MG63 (cell line): ENCODE measurements at places on chromosomes 5 and 9. TPM values are rescaled to one million over a fixed set of nuclear protein-coding genes. Genes with fewer than 3 reads are reported as not detected.

DNA sequence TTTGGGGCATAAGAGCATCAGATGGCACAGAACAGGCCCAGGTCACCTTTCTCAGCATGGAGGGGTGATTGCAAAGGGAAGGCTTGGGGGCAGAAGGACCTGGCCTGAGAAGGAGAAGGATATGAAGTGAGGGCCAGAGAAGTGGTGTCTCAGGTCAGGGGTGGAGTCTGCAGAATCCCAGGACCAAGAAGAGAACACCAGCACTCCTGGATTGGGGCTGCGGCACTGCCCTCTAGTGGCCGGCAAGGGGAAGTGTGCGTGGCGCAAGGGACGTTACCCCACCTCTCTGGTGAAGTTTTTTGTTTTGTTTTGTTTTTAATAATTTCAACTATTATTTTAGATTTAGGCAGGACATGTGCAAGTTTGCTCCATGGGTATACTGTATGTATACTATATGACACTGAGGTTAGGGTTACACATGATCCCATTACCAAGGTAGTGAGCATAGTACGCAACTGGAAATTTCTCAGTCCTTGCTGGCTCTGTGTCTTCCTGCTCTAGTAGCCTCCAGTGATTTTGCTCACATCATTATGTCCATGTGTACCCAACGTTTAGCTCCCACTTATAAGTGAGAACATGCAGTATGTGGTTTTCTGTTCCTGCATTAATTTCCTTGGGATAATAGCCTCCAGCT, 1548.6 kb downstream of the EFNA5 start:
- DNase-seq, result peak; percentile 23

DNA sequence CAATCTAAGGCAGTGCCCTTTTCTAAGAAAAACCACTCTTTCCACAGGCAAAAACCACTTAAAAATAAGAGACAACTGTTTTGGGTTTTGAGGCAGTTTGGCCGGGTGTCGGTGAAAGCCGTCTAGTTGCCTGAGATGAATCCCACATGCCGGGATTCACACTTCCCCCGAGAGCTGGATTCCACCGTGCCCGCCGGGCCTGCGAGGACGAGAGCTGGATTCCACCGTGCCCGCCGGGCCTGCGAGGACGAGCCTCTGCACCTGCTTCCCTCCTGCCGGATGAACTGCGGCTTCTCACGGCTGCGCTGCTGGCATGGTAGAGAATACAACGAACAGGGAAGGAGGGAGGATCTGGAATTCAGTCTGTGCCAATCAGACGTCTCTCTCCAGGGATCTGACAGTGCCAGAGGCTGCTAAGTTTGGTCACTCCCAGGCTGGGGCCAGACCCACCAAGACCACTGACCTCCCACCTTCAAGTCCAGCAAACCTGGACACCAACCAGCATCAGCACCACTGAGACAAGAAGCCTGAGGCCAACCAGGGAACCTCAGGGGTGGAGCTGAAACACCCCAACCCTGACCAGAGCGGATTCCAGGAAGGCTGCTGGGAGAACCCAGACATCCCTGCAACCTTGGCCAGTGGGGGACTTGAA, 23.0 kb downstream of the VAV2 start:
- no peak for DNase-seq

DNA sequence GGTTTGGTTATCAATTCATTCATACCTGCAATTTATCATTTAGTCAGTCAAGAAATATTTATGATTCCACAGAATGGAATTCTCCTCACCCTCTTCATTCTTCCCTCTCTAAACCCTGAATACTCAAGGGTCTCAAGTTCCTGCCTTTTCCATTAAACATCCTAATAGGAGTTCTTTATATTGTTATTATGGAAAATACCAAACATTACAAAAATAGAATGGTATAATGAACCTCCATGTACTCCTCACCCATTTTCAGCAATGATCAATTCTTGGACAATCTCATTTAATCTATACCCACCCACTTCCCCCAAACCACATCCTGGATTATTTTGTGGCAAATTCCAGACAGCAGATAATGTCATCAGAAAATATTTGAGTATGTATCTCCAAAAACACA, 74.5 kb downstream of the ADAMTS12 start:
- DNase-seq, result no peak

- no peak for DNase-seq
These were observed 168.1 kb downstream of the PDE4D start for GRCh38 chr5:59725392-59725767.

The SCGB3A2 gene
- not detected in 2 replicates for total RNA-seq

DNA sequence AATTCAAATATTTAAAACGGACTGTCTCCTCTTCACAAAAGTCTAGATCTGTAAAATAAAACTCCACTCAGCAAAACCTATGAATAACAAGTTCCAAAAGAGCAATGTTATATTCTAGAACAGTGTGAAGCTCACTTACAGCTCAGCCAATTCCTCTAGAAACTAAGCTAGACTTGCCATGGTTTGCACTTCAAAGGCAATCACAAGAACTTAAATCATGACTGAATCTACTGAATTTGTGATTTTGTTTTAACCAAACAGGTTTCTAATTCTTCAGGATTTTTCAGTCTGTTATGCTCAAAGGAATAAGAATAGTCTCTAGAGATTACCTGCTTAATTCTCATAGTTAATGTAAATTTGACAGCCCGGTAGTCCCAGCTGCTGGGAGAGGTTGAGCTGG, 1.4 kb upstream of the PKD2L2 start:
- no peak for DNase-seq

GRCh38 chr5:136308212-136308795, 57.0 kb downstream of the TRPC7 start:
- no peak for DNase-seq

- DNase-seq, result no peak
These were observed 131.3 kb upstream of the ABCA1 start for GRCh38 chr9:105059252-105059651.

The C1QTNF3 gene
- total RNA-seq, result 1.3 and 3.3 TPM in 2 replicates

The LMX1B gene
- 0.69 and 1.6 TPM in 2 replicates for total RNA-seq

The CAMSAP1 gene
- 11.1 and 14.5 TPM in 2 replicates for total RNA-seq

The PCDHB11 gene
- total RNA-seq, result 1.0 TPM in 1 of 2 replicates, not detected in the other

- DNase-seq, result no peak
These were observed 179.5 kb downstream of the TRIO start for GRCh38 chr5:14322437-14323187.

GRCh38 chr9:84251921-84252320, 88.6 kb downstream of the SLC28A3 start:
- DNase-seq, result no peak

The LCN9 gene
- total RNA-seq, result not detected in 2 replicates

DNA sequence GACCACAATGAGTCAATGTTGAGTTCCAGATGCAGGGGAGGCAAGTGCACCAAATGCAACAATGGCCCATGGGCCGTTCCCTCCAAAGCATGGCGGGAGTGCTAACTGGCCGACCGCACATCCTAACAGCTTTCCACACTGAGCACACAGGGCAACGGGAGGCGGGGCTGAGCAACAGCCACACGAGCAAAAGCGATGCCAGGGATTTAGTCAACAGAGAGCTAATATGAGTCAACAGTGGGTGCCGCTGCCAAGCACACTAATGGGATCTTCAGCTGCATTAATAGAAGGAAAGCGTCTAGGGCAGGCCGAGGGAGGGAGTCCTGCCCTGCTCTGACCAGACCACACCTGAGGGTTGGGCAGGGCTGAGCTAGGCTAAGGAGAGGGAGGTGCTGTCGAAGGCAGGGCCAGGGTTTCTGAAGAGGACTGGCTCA, 4.6 kb downstream of the EPB41L4B start:
- DNase-seq, result peak; percentile 96

GRCh38 chr5:167414611-167415010, 876.8 kb upstream of the WWC1 start:
- no peak for DNase-seq

- DNase-seq, result peak; percentile 25
These were observed 80.6 kb upstream of the ZNF366 start for GRCh38 chr5:72587661-72588308.

DNA sequence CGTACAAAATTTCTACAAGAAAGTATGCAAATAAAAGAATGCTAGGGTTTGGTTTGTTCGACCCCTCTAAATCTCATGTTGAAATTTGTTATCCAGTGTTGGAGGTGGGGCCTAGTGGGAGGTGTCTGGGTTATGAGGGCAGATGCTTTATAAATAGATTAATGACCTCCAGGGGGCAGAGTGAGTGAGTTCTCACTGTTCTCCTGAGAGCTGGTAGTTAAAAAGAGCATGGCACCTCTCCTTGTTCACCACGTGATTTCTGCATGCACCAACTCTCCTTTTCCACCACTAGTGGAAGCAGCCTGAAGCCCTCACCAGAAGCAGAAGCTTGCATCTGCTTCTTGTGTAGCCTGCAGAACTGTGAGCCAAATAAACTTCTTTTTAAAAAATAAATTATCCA, 50.4 kb upstream of the FAM170A start:
- DNase-seq, result peak; percentile 18

GRCh38 chr9:36967997-36968396, 66.1 kb downstream of the PAX5 start:
- no peak for DNase-seq

The GPR21 gene
- total RNA-seq, result not detected in 2 replicates

The EMB gene
- total RNA-seq, result 4.1 and 5.8 TPM in 2 replicates

DNA sequence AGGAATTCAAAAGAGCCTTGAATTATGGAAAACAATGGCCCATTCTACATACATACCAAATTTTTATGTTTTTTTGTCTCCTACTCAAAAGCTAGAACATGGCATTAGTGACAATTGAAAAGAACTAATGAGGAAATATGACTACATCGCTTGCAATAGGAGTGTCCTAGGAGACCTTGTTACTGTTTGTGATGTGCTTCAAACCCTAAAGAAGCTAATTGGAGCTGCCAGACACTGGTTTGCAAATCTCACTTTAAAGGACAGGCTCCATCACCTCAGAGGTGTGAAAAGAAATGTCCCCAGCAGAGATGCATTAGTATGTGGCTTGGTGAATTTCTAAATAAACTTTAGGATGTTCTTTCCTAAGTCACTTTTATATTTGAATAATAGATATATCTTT, 354.2 kb upstream of the EFNA5 start:
- DNase-seq, result no peak

DNA sequence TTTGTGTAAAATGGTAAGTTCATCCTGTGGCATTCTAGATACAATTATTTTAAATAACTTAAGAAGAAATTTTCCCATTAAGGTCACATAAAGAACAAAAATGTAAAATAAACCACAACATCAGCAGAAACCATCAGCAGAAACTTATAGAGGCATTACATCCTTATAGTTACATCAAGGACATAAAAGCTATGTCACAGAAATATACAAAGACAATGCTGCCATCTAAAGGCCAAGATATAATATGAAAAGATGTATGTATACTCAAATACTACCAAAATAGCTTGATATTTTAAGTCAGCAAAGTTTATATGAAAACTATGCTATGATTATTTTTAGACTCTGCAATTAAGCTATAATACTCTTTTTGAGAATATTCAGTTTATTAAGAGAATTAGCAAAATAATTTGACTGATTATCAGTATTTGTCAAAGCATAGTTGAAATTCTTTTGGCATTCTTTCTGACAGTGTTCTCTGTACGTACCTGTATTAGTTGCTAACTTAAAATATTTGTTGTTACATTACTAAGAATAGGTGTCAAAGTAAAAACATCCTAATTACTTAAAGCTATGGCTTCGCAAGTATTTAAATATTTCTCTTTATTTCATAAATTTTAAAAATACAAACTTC, 36.2 kb downstream of the FBXL17 start:
- DNase-seq, result no peak

The SHB gene
- 6.0 and 20.0 TPM in 2 replicates for total RNA-seq

- DNase-seq, result no peak
These were observed 12.8 kb downstream of the COL23A1 start for GRCh38 chr5:178577376-178577839.

DNA sequence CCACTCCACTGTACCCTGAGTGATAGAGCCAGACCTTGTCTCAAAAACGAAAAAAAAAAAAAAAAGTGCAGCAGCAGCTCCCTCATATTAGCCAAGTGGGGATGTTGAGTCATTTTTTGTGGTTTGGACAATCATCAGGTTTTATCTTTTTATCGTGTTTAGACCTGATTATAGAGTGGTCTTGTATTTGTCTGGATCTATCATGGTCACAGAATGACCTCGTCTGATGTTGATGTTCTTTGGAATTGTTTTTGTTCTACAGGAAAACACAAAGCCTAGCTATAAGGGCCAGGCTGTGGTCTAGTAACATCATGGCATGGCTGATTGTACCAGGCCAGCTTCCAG, 1.6 kb upstream of the FBXW11 start:
- DNase-seq, result no peak

GRCh38 chr5:73663161-73663859, 37.3 kb downstream of the ARHGEF28 start:
- DNase-seq, result no peak

The RASGRF2 gene
- 2.7 and 3.6 TPM in 2 replicates for total RNA-seq

The WNK2 gene
- 0.17 and 1.1 TPM in 2 replicates for total RNA-seq

The GMCL2 gene
- total RNA-seq, result not detected in 2 replicates

The GRXCR2 gene
- not detected in 2 replicates for total RNA-seq
